ENCODE measurements at places on chromosomes 16 and 17.

DNA sequence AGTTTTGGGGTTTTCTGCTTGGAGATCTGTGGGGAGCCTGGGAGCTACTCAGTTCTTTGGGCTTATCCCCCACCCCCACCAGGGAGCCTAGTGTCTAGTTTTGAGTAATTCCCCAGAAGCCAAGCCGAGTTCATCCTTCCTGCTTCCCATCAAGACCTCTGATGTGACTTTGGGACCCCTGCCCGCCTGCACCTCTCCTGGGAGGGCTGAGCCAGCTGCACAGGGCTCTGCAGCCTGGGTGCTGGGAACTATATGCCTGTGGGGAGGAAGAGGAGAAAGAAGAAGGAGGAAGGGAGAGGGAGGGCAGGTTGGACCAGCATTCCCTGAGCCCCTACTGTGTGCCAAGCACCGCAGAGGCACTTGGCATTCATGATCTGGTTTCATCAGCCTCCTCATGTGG, 178.9 kb downstream of the TMEM132E start:
- DNase-seq, result no peak

GRCh38 chr16:74982256-74982655, 2.7 kb downstream of the WDR59 start:
- DNase-seq, result no peak

DNA sequence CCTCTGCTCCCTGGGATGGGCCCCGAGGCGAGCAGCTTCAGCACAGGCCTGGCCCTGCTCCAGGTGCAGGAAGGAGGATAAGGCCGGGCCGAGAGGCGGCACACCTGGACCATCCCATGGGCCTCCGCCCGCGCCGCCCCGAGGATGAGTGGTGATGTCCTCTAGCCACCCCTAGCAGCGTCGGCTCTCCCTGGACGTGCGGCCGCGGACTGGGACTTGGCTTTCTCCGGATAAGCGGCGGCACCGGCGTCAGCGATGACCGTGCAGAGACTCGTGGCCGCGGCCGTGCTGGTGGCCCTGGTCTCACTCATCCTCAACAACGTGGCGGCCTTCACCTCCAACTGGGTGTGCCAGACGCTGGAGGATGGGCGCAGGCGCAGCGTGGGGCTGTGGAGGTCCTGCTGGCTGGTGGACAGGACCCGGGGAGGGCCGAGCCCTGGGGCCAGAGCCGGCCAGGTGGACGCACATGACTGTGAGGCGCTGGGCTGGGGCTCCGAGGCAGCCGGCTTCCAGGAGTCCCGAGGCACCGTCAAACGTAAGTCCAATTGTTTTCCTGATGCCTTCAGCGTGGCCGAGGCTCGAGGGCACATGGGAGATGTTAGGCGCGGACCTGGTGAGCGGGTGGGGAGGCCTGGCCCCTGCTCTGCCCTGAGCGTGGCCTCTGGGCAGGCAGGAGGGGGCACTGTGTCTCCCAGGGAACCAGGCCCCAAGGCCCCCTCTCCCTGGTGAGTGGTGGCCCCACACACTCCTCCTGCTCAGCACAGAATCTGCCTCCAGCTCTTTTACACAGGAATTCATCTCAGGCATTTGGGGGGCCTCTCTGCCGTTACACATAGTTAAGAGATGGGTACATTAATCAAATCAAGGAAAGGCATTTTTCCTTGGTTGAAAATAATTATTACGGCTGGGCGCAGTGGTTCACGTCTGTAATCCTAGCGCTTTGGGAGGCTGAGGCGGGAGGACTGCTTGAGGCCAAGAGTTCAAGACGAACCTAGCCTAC, 855 bp downstream of the TMEM204 start:
- DNase-seq, result peak; percentile 29

DNA sequence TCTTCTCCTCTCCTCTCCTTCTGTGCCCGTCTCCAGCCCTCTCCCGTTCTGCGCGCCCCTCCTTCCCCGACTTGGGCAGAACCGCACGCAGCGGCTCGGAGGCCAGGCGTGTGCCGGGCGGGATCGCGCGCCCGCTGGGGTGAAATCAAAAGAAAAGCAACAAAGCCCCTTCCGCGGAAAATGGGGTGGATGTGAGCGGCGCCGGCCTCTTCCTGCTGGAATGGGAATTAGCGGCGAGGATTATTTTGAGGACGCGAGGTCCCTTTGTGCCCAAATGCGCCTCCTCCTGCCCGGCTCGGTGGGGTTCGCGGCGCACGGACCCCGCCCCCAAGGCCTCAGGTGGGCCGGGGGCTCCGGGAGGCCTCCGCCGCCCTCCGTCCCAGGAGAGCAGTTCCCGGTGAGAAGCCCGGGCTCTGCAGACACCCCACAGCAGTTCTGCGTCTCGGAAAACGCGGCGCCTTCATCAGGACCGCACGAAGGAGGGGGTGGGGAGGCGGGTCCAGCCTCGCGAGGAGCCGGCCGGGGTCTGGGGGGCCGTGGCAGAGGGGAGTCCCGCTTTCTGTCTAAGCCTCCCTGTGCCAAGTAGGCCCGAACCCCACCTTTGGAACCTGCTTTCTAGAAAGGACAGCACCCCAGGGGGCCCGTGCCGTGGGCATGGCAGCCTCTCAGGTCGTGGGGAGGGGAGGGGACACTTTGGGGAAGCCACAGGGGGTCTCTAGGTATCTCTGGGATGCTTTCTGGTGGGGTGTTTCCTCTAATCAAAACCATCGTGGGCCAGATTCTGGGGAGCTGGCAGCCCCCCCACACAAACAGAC, 91.0 kb upstream of the CBX4 start:
- DNase-seq, result no peak

- no peak for DNase-seq
Measured at GRCh38 chr16:12061336-12062055, 85.0 kb downstream of the SNX29 start.

- no peak for DNase-seq
Measured at GRCh38 chr17:77709594-77709993, 248.9 kb upstream of the TNRC6C start.

DNA sequence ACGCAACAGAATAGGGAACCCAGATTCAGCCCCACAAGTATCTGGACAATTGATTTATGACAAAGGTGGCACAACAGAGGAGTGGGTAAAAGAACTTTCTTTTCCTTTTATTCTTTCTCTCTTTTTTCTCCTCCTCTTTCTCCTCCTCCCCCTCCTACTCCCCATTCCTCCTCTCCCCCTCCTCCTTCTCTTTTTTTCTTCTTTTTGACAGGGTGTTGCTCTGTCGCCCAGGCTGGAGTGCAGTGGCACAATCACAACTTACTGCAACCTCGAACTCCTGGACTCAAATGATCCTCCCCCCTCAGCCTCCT, 16.1 kb downstream of the GNGT2 start:
- no peak for DNase-seq

DNA sequence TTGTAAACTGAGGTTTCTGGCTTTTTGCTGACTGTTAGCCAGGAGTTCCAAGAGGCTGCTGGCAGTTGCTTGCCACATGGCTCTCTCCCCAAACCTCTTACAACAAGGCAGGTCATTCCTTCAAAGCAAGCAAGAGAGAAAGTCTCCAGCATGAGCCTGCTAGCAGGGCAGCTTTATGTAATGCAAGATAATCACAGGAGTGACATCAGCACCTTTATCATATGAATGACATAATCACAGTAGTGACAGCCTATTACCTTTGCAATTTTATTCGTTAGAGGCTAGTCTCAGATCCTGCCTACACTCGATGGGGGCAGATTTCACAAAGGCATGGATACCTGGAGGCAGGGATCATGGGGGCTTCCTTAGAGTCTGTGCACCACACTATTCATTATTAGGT, 79.5 kb upstream of the KCNJ16 start:
- no peak for DNase-seq

DNA sequence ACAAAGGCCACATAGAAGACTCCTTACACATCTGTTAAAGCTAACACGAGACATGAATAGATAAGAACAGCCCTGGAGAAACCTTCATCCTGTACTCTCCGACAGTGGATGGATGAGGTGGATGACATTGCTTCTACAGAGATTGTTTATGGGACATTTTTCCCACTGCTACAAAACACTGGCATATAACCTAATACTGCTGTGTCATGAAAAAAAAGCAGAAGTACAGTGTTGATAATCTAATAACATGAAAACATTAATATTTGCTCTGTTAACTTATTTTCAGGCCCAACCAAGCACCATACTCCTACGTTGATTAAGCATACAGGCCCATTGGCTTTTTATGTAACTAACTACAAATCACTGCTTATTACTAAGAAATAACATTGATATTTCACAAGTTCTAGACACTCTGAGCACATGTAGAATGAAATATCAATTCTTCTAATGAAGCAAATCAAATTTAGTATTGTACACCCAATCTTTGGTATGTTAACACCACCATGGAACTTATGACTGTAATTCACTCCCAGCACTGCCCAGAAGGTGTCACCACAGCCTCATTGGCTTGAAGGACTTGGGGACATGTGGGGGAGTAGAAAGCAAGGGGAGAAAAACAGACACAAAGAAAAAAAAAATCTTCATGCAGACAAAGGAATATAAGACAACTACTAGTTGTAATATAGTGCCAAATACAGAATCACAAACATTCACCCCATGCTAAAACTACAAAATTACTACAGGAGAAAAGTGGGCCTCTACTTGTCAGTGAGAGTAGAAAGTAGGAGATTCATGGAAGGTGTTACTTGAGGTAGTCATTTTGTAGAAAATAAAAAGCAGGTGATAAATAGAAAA, 330.0 kb upstream of the PMFBP1 start:
- peak; percentile 78 for DNase-seq

DNA sequence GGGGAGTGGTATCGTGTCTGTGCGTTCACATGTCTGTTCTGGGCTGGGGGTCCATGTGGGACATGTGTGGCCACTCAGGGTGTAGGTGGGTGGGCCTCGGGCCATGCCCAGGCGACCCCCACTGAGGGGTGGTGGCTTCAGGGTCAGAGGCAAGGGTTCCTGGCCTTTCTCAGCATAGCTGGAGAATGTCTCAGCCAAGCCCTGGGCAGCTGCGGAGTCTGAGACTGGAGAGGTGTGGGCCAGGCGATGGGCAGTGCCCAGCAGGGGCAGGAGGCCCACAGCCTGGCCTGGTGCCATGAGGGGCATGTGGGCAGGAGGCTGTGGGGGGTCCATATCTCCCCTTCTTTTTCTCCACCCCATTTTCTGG, 1.2 kb downstream of the FSCN2 start:
- DNase-seq, result no peak

- DNase-seq, result no peak
Measured at GRCh38 chr17:41836550-41837196, 641 bp upstream of the NT5C3B start.

DNA sequence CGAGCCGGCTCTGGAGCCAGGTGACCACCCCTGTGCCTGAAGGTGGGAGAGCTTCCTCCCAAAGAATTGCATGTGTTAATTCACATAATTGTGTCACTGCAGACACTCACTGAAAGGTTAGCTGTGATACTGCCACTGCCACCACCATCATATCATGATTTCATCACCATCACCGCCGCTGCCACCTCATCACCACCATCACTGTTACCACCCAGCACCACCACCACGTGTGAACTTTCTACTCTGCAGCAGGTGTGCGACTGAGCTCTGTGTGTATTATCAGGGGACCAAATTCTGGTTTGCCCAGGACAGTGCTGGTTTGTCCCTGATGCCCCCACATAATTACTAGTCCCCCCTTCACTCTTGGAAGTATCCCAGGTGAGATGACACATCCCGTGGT, 15.2 kb downstream of the BCAR1 start:
- no peak for DNase-seq

- DNase-seq, result peak; percentile 96
Measured at GRCh38 chr17:39144416-39144840, 7.0 kb downstream of the PLXDC1 start.

DNA sequence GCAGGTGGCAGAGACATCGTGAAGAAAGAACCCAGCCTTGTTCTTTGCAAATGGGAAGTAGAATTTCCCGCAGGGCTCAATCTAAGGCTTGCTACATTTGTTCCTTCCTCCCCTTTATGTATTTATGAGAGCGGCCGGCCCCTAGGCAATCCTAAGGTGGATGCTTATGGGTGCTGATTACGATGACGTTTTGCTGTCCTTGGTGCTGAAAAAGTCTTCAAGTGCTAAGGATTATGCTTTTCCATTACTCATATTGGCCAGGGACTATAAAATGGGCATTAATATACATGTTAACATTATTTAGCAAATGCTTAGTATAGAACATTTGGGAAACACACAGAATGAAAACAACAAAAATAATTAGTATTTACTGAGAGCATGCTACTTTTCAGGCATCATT, 313.3 kb upstream of the XYLT1 start:
- peak; percentile 45 for DNase-seq

GRCh38 chr16:67865318-67865717, 7.5 kb upstream of the EDC4 start:
- peak; percentile 40 for DNase-seq

DNA sequence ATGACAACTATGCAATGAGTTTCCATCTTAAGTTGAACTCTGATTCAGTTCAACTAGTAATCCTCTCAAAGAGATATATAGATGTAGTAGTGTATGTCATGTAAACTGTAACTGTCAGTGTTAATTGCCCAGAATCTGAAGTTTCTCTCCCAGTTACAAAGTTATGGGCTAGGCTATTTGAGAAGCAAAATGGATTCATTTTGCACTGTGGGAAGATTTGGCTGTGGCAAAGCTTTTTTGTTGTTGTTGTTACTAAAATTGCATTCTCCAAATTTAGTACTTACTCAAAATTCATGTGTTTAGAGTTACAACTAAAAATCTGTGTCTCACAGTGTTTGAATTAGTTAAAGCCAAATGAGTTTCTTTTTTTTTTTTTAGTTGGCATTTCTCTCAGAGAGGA, 219.0 kb downstream of the KCNJ2 start:
- DNase-seq, result no peak

DNA sequence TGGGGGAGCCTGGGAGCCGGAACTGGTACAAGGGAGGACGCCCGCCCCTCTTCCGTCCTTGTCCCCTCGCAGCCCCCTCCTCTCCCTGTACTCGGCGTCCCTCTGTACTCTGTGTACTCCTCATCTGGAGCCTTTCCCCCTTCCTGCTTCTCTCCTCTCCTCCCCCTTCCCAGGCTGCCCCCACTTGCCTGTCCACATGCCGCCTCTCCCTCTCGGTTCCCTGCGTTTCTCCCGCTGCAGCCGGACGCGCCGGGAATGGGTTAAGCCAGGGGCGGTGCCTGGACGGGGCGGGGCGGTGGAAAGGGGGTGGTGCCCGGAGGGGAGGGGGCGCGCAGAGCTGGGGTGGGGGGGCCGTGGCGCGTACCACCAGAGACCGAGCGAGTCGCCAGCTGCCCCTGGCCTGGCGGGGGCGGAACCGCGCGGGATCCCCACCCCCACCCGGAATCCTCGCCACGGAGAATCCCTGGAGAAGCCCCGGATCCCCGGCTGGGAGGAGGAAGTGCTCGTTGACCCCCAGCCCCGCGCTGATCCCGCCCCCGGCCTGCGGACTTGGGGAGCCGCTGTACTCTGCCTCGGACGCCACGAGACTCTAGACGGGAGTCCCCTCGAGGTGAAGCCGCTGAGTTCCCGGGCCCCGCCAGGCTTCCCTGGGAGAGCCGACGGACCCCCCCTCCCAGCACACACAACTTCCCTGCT, 22.6 kb downstream of the GJD3 start:
- peak; percentile 46 for DNase-seq

DNA sequence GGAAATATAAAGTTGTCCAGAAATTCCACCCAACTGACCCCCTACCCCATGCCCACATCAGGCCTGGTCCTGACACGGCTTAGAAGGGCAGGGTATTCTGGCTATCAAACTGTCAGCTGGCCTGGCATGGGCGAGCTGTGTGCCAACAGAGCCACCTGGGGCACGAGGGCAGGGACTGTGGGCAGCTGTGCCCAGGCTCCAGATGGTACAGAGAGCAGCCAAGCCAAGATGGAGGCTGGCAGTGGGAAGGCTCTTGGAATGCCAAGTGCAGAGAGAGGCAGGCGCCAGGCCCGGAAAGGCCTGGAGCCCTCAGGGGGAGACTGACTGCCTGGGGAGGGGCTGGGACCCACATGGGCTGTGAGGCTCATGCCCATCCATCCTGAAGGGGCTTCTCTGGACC, 24.3 kb upstream of the PHF12 start:
- DNase-seq, result no peak

GRCh38 chr17:4607261-4607741, 23.0 kb downstream of the SMTNL2 start:
- DNase-seq, result no peak
